ENCODE measurements at places on chromosomes 1 and 21.

- no peak for DNase-seq
Observed at GRCh38 chr1:29379443-29380073, 143.2 kb downstream of the PTPRU start.

- DNase-seq, result no peak
Observed at GRCh38 chr1:71371581-71371980, 290.7 kb upstream of the ZRANB2 start.

- peak; percentile 71 for DNase-seq
Observed at GRCh38 chr1:3611170-3612019, at the start of gene MEGF6. TSS of gene MEGF6 (minus strand) at chr1:3611508. CDS start at chr1:3611268, 240 bp downstream.

- DNase-seq, result no peak
Observed at GRCh38 chr1:205258261-205258691, 30.5 kb downstream of the TMCC2 start.

DNA sequence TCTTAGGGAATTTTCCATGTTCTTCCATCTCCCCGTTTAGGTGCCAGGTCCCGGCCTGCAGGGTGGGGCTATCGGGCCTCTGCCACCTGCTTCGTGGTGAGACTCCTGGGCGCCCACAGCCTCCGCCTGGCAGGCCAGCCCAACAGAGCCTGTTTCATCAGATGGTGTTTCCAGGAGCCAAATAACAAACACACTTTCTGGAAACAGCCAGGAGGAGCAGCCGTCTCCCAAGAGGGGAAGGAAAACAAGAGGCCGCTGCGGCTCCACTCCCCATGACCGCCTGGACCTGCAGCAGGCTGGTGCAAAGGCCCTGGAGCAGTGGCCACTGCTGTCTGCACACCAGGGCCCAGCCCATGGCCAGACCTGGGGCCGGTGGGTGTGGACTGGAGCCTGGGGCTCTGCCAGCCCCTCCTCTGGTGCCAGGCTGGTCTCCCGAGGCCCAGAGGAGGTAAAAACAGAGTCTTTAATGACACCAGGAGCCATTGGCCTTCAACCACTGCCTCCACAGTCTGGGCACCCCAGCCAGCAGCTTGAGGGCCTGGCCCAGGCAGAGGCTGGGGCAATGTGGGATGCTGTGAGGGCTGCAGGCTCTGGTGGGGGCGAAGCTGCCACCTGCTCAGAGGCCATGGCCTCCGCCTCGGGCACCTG, 55.0 kb downstream of the SLX9 start:
- no peak for DNase-seq

DNA sequence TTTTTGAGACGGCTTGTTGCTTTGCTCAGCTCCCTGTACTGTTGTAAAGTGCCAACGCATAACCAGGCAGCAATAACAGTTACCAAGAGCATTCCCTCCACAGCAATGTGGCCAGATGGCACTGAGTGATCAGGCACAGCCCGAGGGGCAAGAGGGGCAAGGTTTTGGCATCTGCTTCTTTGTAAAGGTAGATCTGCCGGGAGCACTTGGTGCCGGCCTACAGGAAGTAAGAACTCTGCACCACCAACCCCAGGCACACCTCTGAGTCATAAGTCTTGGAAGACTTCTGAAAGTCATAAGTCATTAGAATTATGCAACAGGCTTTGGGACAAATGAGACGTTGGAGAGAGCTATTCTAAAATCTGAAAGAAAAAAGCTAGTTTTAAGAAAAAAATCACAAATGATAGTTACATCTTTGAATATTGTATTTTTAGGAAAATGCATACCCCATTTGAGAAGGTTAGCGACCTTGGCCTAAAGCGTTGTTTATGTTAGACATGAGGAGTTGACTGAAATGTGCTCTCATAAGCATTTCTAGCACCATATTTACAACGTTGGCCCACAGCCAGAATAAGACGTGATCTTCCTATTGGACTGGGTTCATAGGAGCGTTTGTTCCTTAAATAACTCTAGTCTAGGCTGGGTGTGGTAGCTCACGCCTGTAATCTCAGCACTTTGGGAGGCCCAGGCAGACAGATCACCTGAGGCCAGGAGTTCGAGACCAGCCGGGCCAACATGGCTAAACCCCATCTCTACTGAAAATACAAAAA, 37.7 kb upstream of the MAP10 start:
- DNase-seq, result no peak

GRCh38 chr21:42310411-42311001, 4.7 kb downstream of the TFF3 start:
- DNase-seq, result no peak

DNA sequence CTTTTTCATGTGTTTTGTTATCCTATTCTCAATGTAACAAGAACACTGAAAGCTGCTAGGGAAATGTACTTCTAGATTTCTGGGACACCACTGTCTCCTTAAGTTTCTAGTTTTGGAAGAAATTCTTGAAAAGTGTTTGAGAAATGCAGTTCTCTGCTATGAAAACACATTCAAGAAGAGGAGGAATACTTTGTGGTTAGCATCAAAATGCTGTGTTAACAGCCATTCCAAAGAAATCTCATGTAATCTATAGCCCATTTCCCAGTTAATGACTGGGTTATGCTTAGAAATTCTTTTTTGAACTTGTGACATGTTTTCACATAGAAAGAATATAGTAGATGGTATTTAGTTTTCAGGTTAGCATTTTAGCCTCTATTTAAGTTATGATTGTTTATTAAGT, 6.0 kb downstream of the RAVER2 start:
- DNase-seq, result no peak

- no peak for DNase-seq
Observed at GRCh38 chr1:111581166-111581565, 38.4 kb upstream of the RAP1A start.

DNA sequence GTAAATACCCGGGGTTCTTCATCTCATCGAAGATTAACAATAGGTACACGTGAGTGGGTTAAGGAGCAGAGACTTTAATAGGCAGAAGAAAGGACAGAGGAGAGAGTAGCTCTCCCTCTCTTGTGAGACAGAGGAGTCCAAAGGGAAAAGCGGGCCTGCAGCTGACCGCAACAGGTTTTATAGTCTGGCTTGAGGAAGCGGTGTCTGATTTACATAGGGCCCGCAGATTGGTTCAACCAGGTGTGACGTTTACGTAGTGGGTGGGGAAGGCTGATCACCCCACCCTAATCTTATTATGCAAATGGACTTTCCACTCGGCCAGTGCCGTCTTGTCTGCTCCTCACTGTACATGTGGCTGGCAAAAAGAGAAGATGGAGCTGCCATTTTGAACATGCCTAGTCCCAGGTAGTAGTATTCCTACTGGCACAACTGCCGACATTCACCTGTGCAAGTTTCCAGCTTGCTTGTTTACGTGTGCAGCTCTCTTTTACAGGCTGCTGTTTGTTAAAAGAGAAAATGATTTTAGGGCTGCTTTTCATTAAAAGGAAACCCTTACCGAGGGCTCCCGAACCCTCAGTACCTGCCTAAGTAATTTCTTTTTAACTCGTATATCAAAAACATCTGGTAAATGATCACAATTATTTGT, 10.6 kb downstream of the CDC14A start:
- no peak for DNase-seq

DNA sequence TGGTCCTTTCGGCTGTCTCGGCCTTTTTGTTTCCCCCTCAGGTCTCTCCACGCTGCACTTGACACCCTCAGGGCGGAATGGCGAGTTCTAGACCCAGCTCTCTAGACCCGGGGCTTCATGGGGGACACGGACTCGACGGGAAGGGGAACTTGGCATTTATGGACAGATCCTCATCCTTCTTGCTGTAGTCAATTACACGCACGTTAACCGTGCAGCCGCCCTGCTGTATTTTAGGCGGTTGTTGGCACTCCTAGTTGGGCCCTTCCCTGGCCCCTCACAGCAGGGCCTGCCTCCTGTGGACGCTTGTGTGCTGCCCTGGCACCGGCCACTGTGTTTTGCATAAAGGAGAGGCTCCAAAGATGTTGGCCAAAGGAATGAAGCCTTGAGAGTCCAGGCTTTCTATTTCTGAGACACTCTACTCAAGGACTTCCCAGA, 558 bp upstream of the BTG3 start:
- DNase-seq, result no peak

- DNase-seq, result no peak
Observed at GRCh38 chr21:40049931-40050290, 182.7 kb downstream of the PCP4 start.

DNA sequence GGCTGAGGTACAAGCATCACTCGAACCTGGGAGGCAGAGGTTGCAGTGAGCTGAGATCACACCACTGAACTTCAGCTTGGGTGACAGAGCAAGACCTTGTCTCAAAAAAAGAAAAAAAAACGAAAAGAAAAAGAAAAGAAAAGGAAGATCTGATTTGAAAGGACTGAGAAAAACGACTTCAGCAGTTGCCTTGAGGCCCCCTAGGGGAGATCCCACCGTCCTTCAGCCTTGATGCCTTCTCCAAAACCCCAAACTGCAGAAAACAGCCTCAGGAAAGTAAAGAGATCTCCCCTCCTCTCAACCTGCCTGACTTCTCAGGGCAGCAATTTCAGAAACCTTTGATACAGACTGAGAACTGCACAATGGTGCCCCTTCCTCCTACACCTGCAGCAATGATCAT, 50.9 kb upstream of the BCAR3 start:
- no peak for DNase-seq

GRCh38 chr21:44549525-44550211, 1.6 kb downstream of the KRTAP10-2 start:
- no peak for DNase-seq

DNA sequence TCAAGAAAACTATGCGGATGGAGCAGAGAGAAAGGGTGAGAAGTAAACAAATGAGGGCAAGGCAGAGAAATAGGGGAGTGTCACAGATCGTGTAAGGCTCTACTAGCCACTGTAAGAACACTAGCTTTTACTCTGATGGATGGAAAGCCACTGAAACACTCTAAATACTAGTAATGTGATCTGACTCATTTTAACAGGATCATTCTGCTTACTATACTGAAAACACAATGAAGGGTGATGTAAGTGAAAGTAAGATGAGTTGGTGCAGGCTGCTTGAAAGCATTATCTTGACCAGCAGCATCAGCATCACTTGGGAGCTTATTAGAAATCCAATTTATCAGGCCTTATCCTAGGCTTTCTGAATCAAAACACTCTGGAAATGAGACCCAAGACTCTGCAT, 32.7 kb downstream of the TUT4 start:
- no peak for DNase-seq

DNA sequence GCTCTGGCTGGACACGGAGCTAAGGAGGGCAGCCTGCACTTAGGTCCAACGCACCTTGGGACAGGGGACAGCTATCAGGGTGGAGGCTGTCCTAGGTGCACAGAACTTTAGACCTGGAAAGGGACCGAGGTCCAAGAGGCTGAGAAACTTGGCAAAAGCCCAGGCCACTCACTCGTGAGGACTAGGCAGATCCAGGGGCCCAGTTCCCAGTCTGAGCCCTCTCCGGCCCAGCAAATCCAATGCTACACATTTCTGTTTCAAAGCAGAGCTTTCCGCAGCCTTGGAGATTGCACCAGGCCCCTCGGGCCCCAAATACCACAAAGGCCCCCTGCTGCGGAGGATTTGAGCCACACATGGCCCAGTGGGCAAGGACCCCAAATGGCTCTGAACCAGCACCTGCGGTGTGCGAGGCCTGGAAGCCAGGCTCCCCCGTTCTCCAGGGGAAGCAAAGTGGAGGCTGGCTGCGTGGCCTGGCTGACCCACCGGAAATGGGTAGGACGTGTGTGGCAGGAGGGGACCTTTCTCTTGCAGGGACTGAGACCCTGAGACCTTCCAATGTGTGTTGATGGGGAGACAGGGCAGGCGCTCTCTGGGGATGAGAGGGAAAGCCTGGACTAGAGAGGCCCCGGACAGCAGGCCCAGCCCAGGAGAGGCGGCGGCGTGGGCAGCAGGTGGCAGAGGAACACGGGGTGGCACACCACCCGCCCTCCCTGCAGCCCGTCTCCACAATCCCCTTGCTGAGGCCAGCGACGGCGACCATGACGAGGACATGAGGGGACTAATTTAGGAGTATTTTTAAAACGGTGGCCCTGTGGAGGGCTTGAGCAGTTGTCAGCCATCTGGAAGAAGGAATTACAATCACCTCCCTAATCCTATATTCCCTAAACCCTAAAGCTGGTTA, 118.7 kb downstream of the CASZ1 start:
- no peak for DNase-seq

GRCh38 chr1:247347477-247348222, 16.0 kb upstream of the ZNF496 start:
- DNase-seq, result no peak
